ENCODE measurements at places on chromosomes 7 and 10. TPM values are rescaled to one million over a fixed set of nuclear protein-coding genes. Genes with fewer than 3 reads are reported as not detected.

Gene OR2A42
- polyA plus RNA-seq, result 3.3 TPM

Gene GSTO1
- polyA plus RNA-seq, result 80.9 TPM

Gene POLR2J
- 52.0 TPM for polyA plus RNA-seq

Gene HOXA1
- polyA plus RNA-seq, result 2.6 TPM

Gene CD36
- 29.6 TPM for polyA plus RNA-seq

Gene PTN
- 258 TPM for polyA plus RNA-seq

Gene FRAT1
- polyA plus RNA-seq, result 4.3 TPM

Gene FFAR4
- not detected for polyA plus RNA-seq

Gene MEOX2
- polyA plus RNA-seq, result 2.3 TPM

DNA sequence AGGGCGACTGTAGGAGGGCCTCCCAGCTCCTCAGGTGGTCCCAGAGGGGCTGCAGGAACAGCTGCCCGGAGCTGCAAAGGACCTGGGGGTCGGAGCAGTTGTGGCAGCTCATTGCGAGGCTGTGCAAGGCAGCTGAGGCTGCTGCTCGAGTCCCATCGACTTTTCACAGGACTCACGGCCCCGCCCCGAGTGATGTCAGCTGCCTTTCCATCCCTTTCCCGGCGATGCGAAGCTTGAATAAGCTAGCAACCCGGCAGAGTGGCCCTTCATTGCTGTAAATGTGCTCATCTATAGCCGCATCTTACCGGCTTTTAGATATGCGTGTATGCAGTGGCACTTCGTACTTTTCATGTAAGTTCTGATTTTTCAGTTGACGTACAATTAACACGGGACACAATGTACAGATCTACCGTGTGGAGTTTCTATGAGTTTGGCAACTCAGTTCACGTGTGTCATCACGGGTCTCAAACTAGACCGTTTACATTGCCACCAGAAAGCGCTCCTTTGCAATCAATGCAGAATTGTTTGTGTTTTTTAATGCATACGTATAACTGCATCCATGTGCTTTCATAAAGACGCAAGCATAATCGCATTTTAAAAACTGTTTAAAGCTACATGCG, at the start of gene CH25H:
CH25H (minus strand) TSS at position 137 of the 620 bp plus-strand sequence; CDS start at position 112, 25 bp downstream.
- DNase-seq, result peak; percentile 63

GRCh38 chr10:79505829-79506228, 6.5 kb upstream of the EIF5AL1 start:
- DNase-seq, result no peak

GRCh38 chr10:62433901-62434300, 59.7 kb downstream of the ZNF365 start:
- no peak for DNase-seq

GRCh38 chr10:42888504-42889095, 106.0 kb downstream of the BMS1 start:
- DNase-seq, result no peak

DNA sequence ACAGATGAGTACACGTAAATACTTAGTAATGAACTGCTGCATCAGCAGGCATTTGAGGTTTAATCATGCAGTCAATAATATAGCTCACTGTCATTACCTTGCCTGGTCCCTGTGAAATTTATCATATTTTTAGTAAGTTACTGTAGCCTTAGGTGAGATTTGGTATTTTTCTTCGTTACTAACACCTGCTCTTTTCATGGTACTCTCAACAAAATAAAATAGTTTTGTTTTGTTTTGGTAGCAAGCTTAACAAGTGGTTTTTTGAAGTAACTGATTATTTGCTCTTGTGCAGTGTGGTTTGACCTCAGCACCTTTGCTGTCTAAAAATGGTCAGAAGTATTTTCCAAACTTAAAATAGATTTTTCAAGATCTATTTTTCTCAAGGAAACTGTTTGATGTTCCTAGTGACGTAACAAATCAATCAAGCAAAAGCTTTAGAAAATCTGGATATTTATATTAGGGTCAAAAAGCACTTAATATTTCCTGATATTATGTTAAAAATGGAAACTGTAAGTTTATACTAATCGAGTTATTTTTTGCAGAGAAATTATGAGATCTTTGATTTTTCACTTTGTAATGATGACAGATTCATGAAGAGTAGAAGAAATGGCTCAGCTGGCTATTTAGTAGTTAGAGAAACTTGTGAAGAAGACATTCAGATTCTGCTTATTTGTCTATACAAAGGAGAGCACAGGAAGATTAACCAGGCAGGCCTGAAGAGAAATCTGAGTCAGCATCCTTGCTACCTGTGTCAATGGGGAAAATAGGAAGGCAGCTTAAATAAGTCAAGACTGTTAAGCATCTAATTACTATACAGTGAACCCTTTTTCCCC, 21.0 kb upstream of the RPA3 start:
- no peak for DNase-seq

GRCh38 chr10:422241-422640, 267.2 kb downstream of the DIP2C start:
- DNase-seq, result no peak

GRCh38 chr10:50605951-50606270, 17.8 kb downstream of the SGMS1 start:
- DNase-seq, result no peak

- DNase-seq, result no peak
Measured at GRCh38 chr7:102431617-102432298, 1.6 kb upstream of the ORAI2 start.

DNA sequence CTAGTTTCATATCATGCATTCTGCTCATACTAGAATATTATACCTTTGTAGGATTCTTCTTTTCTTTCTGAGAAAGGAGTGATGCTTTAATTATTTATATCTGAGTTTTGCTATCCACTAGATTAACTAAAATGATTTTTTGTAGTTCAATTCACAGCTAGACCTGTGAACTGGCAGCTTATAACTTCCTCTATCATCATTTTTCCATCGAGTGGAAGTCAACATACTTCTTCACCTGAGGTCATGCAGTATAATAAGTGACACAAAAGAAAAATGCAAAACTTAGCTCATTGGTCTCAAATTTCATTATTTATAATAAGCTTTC, 8.0 kb downstream of the LRRN3 start:
- no peak for DNase-seq

DNA sequence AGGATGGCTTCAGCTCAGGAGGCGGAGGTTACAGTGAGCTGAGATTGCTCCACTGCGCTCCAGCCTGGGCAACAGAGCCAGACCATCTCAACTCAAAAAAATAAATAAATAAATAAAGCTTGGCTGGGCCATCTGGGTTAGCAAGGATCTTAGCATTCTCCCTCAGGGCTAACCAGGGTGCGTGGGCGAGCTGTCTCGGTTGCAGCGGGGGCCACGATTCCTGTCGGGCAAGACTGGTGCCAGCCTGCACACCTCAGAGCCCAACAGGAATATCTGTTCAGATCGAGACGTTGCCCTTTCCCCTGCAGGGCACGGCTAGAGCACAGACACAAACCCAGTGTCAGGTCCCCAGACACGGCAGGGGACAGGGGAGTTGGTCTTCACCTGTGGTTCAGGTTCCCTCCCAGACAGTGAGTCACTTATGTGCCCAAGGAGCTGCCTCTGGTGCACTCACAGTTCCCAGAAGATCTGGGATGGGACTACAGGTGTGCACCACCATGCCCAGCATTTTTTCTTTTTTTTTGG, 75.5 kb upstream of the GTF2I start:
- no peak for DNase-seq
